ENCODE measurements at places on chromosomes 3 and 15.

- DNase-seq: no peak
These were observed 483 bp downstream of the EHD4 start for GRCh38 chr15:41971895-41972252.

GRCh38 chr15:80107204-80107603 is 45.6 kb upstream of the FAH start:
- no peak for DNase-seq

DNA sequence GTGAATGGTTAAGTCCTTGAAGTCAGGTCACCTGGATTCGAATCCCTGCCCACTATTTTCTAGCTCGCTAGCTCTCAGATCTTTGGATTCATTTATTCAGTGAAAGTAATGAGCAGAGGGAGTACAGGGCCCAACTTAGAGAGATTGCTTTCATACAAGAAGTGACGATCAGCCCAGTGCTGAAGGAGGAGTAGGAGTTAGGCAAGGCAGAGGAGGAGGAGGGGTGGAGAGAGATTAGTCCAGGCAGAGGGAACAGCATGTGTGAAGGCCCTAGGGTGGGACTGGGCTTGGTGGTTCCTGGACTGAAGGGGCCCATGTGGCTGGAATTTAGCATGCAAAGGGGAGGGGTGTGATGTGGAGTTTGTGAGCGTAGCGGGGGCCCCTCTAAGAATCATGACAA is 3.8 kb upstream of the CHRNA5 start:
- DNase-seq: no peak

- no peak for DNase-seq
These were observed 38.5 kb downstream of the RPLP1 start for GRCh38 chr15:69491038-69491505.

GRCh38 chr3:66425032-66425431 is 75.8 kb downstream of the LRIG1 start:
- no peak for DNase-seq

DNA sequence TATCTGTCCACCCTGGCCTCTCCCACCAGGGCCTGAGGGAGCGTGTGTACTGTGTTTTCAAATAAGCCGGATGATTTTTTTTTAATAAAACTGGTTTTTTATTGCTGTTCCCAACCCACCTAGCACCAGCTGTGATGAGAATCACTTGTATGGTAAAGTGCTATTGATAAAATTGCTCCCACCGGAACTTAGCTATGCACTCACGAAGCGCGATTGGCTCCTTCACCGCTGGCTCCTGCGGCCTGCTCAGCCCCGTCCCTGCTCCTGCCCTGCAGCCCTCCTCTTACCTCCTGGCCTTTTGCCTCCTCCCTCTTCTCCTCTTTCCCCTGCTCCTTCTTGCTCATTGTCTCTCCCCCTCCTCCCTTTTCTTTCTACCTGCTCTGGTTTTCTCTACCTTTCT is 183.7 kb downstream of the TLE3 start:
- DNase-seq: no peak

- DNase-seq: no peak
These were observed 49.9 kb upstream of the DPPA4 start for GRCh38 chr3:109387201-109387600.

- no peak for DNase-seq
These were observed 49.5 kb downstream of the ST6GAL1 start for GRCh38 chr3:186979852-186980251.

DNA sequence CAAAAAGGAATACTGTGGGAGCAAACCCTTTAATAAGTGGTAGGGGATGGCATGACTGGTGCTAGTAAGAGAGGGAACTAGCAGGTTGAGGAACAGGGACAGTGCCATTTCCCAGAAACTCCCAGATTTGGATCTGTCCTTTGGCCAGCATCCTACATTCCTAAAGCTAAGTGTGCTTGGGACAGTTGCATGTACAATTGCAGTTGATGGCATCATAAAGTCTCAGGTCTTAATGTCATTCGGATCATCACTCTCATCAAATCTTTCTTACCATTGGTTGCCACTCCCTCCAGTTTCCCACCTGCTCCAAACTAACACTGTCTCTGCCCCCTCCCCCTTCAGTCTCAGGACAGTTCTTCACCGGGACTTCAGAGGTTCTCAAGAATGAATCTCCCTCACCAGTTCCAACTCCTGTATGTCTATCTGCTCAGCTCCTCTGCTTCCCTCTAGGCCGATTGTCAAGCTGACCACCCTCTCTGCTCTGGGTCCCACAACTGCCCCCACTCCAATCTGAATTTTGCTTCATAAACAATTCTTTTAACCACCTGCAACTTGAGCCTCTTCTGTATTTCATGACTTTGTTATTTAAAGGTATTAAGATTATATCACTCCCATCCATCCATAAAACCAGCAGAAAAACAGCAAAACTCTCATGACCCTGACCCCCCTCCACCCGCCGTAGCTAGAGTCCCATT is 260.8 kb downstream of the CGGBP1 start:
- no peak for DNase-seq

DNA sequence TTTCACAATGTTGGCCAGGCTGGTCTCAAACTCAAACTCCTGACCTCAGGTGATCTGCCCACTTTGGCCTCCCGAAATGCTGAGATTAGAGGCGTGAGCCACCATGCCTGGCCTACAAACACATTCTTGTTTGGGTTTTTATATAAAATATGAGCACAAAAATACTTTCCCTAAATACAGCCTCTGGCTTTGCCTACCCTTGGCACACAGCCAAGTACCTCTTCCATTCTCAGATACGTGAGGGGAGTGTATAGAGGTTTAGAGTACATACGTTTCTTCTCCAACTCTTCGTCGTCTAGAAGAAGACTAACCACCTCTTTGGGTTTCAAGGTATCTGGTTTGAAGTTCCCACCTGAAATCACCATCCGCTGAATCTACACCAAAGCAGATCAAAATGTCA is 33.5 kb downstream of the CHAC1 start:
- no peak for DNase-seq

DNA sequence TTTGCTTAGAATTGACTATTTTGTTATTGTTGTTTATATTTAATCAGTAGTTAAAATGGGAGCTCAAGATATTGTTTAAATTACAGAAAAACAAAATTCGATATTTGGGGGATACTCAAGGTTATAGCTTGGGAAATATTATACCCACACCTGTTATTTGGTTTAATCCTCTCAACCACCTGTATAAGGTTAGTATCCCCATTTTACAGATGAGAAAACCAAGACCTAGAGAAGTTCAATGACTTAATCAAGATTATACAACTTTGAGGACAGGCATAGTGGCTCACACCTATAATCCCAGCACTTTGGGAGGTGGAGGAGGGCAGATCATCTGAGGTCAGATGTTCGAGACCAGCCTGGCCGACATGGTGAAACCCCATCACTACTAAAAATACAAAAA is 39.8 kb upstream of the CA12 start:
- no peak for DNase-seq

GRCh38 chr15:75356517-75356916 is 9.7 kb downstream of the NEIL1 start:
- no peak for DNase-seq

- DNase-seq: no peak
These were observed 5.8 kb downstream of the TOPBP1 start for GRCh38 chr3:133655731-133656515.
